ENCODE measurements at places on chromosomes 7 and 10.
A peak's percentile ranks its signal among the peaks of the same experiment; 100 is the strongest.

DNA sequence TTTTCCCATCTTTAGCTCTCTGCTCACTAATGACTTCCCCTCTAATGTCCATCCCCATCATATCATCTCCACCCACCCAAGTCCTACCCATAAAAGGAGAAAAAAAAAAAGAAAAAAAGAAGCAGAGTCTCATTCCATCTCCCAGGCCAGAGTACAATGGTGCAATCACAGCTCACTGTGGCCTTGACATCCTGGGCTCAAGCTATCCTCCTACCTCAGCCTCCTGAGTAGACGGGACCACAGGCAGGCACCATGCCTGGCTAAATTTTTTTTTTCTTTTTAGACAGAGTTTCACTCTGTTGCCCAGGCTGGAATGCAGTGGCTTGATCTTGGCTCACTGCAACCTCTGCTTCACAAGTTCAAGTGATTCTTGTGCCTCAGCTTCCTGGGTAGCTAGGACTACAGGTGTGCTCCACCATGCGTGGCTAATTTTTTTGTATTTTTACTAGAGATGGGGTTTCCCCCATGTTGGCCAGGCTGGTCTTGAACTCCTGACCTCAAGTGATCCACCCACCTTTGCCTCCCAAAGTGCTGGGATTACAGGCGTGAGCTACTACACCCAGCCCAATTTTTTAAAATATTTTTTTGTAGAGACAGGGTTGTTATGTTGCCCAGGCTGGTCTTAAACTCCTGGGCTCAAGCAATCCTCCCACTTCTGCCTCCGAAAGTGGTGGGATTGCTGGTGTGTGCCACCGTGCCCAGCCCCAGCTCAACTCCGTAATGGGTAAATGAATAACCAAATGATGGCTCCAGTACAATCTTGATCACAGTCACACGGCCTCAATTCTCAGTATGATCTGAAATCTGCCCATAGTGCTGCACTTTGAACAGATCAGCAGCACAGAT is 24.6 kb upstream of the SGMS1 start:
- H3K27ac ChIP-seq: no peak overlapping the region
- no peak overlapping the region for H3K4me3 ChIP-seq
- peak; percentile 13 for DNase-seq
- no peaks in the 10 kb centered on the region for H3K27me3 ChIP-seq
- no peaks in the 10 kb centered on the region for H3K36me3 ChIP-seq

DNA sequence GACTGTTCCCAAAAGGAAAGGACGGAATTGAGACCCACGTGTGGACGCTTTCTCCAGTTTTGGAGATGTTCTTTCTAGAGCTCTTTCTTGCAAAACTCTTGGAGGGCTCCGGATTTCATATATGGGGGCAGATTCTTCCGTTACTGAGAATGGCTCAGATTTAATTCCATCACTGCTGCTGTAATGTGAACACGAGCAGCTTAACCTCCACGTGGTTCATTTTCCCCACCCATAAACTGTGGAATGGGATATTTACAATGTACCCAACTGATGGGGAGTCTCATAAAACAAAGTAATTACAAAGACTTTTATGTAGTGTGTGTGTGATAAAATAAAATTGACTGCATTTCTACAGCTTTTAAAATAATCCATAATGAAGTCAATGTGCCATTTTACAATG is 15.1 kb upstream of the MSRB2 start:
- no peak for DNase-seq
- no peaks in the 10 kb centered on the region for H3K27me3 ChIP-seq
- H3K36me3 ChIP-seq: no peaks in the 10 kb centered on the region
- no peaks in the 10 kb centered on the region for H3K4me1 ChIP-seq
- no peak overlapping the region for H3K4me3 ChIP-seq

GRCh38 chr7:151537818-151538561 is 18.3 kb upstream of the RHEB start:
- no peaks in the 10 kb centered on the region for H3K4me1 ChIP-seq
- H3K4me3 ChIP-seq: no peak overlapping the region
- no peak overlapping the region for H3K27ac ChIP-seq
- DNase-seq: peak; percentile 60
- H3K36me3 ChIP-seq: no peaks in the 10 kb centered on the region

- H3K4me1 ChIP-seq: no peaks in the 10 kb centered on the region
- no peaks in the 10 kb centered on the region for H3K27me3 ChIP-seq
- DNase-seq: no peak
- no peaks in the 10 kb centered on the region for H3K36me3 ChIP-seq
Observed at GRCh38 chr7:98805956-98806838, 63.6 kb downstream of the TMEM130 start.

DNA sequence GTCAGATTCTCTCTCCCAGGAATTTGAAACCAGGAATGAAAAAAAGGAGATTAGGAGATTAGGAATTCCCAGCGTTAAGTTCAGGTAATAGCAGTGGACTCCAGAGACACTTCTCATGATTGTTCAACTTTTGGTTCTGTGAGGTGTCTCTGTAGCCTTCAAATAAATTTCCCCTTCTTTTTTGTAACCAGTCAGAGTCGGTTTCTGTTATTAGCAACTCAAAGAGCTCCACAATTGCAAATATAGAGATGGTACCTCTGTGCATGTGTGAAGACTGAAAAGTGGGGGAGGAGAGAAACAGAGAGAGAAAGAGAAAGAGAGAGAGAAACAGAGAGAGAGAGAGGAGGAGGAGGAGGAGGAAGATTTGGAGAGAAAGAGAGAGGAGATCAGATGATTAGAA is 112.8 kb upstream of the STEAP1B start:
- DNase-seq: no peak
- no peak overlapping the region for H3K27ac ChIP-seq
- H3K36me3 ChIP-seq: no peaks in the 10 kb centered on the region
- no peaks in the 10 kb centered on the region for H3K4me1 ChIP-seq

DNA sequence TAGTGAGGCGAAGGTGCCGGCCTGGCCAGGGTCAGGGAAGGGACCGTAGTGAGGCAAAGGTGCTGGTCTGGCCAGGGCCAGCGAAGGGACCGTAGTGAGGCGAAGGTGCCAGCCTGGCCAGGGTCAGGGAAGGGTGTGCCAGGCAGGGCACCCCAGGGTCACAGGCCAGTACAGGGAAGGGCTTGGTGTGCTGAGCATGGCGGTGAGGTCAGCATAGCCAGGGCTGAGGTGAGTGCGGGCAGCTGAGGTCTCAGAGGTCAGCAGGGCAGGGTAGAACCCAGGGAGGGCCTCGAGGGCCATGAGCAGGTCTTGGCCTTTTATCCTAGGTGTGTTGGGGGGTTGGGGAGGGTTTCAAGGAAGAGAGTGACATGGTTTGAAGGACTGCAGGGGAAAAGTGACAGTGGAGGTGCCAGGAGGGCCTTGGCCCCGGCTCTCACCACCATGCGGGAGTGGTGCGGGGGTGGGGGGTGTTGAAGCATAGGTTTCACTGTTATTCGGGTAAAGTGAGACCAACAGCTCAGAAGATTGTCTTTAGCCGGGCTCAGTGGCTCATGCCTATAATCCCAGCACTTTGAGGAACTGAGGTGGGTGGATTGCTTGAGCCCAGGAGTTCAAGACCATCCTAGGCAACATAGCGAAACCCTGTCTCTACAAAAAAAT is 93.3 kb downstream of the CHST15 start:
- H3K27ac ChIP-seq: no peak overlapping the region
- peak; percentile 34 for DNase-seq
- no peak overlapping the region for H3K4me3 ChIP-seq
- H3K36me3 ChIP-seq: no peaks in the 10 kb centered on the region
- no peaks in the 10 kb centered on the region for H3K27me3 ChIP-seq
